Naive thymus-derived CD8-positive, alpha-beta T cell (primary cell): ENCODE measurements at places on chromosomes 11 and 22.

DNA sequence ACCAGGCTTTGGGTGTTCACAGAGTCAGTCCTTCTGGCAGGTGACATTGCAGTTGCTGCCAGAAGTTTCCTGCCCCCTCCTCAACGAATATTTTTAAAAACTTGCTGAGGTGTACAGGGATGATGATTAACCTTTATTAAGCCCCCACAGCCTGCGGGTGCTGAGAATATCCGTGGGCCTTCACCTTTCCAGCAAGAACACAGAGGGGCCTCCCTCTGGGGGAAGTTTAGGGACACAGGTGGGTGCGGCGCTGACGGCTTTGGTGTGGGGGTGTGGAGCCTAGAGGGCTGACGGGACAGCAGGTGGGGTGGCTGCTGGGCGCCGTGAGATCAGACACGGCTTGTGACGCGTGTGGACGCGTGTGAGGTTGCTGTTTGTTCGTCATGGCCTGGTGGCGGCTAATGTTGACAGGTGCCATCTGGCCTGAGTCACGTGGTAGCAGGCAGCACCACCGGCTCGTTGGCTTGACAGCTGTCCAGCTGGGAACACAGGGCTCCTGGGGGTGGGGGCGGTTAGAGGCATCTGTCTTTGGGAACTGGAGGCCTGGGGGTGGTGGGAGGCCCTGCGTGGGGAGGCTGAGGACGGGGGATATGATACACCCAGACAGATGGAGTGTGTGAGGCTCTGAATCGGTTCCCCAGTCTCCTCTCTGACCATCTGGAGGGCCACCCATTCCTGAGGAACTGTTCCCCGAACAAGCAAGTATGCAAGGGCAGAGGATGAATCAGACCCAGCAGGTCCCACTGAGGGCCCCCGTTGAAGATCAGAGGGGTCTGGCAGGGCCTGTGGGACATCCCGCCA lies 12.5 kb upstream of the LRRC10B start:
- no peak for DNase-seq

DNA sequence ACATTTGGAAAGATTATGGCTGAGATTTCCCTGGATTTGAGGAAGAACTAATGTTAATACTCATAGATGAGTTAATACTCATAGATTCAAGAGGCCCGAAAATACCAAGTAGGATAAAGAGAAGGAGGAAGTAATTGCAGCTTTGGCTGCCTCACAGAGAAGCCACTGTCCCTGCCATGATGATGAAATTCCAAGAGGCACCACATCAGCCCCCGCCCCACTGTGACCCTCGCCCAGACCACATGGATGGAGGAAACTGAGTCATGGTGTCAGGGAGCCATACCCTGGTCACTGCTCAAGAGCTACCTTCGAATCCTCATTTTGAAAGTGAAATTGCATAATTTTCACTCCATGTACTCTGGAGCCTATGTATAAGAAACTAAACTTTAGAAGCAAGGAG lies 92.9 kb upstream of the SLC22A12 start:
- DNase-seq = no peak

DNA sequence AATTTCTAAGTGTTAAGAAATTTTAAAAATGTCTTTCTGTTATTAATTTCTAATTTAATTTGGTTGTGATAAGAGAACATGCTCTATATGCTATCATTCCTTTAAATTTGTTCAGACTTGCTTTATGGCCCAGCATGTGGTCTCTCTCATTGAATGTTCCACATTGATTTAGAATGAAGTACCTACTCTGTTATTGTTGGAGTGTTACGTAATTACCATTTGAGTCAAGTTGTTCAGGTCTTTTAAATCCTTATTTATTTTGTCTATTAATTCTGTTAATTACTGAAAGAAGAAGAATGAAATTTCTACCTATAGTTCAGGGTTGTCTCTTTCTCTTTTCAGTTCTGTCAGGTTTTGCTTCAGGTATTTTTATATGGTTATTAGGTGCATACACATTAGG lies 57.0 kb downstream of the PRMT3 start:
- no peak for DNase-seq

DNA sequence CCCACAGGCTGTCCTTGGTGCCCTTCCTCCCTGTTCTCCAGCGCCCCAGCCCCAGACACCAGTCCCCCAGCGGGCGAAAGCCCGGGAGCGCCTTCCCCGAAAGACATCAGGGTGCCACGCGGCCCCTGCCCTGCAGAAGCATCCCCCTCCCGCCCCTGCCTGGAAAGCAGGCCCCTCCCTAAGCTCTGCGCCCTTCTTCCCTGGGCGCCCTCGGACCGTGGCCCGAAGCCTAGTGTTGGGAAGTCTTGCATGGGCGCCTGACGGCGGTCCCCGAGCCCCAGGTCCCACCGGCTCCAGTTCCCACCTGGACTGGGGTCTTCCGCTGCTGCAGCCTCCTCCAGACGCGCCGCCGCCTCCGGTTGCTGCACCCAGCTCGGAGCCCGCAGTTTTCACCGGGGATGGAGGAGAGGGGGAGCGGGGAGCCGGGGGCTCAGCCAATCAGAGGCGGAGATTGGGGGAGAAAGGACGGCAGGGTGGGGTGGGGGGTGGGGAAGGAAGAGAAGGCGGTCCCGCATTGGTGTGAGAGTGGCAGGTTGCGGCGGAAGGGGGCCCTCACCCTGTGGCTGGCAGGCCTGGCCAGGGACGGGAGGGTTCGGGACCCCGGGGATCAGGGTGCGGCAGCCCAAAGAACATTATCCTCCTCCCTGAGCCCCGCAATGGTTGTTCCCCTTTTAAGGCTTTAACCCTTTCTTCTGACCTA lies at the start of gene THY1:
Gene THY1 (minus strand): TSS at position 364 of the 700 bp plus-strand sequence. CDS start 2,267 bp downstream, outside the sequence.
- DNase-seq = no peak

DNA sequence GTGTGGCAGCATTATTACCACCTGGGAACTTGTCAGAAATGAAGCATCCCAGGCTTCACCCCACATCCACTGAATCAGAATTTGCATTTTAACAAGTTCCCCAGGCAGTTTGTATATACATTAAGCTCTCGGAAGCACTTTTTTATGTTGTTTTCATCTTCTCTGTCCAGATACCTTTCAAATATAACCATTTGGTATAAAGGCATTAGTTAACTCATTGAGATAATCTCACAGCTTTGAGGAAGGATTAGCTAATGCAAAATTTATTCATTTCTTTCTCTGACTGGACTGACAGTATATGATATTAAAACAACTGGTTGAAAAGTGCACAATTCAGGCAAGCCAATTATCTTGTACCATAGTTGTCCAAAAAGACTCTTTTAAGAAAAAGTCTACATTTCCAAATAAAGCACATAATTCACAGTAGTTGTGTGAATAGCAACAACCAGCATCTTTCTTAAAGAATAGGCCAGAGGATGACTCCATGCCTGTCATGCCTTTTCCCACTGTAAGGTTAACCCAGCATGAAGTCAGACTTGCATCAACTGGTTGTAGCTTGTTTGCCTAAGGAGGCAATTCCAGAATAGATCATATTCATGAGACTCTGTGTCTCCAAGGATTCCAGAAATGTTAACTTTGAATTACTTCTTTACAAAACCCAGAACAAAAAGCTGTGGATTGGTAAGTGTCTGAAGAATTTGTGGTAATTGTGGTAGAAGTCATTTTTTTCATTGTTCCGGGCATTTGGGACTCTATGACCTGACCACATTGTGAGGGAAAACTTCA lies 254.3 kb upstream of the SESN3 start:
- DNase-seq = no peak

DNA sequence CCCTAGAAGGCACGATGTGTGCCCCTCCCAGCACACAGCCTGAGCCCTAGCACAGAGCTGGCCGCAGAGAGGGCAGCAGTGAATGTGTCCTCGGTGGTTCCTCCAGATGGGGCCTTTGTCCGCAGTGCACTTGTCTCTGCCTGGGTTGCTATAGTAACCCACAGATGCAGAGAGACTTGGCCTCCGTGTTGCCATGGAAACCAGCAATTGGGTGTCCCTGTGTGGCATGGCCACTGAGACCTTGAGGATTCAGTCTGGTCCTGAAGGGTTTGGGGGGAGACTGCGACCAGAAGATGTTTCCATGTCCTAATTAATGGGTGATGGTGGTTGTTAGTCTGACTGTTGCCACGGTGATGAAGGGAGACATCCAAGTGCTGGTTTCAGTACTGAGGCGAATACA lies 42.6 kb upstream of the TUB start:
- no peak for DNase-seq

- DNase-seq = no peak
Observed at GRCh38 chr11:111417766-111418435, 38.8 kb upstream of the POU2AF1 start.

- DNase-seq = no peak
Observed at GRCh38 chr22:38097557-38098409, 12.7 kb downstream of the BAIAP2L2 start.

GRCh38 chr11:73426219-73426850 lies 50.1 kb downstream of the RELT start:
- DNase-seq = no peak

GRCh38 chr11:73228268-73229134 lies 10.4 kb downstream of the P2RY2 start:
- DNase-seq = no peak
